Fibroblast of lung (primary cell): ENCODE measurements at places on chromosomes 6 and 20. TPM values are rescaled to one million over a fixed set of nuclear protein-coding genes. Genes with fewer than 3 reads are reported as not detected.

The CLVS2 gene
- polyA plus RNA-seq, result not detected in 2 replicates

The VNN1 gene
- polyA plus RNA-seq, result not detected in 2 replicates

The DUSP15 gene
- 0.14 TPM in 1 of 2 replicates, not detected in the other for polyA plus RNA-seq

The HUS1B gene
- 0.08 and 0.11 TPM in 2 replicates for polyA plus RNA-seq

The SFT2D1 gene
- 66.9 and 86.0 TPM in 2 replicates for polyA plus RNA-seq

The LPA gene
- polyA plus RNA-seq, result not detected in 2 replicates

The MOG gene
- not detected in 2 replicates for polyA plus RNA-seq

The BPIFA1 gene
- polyA plus RNA-seq, result not detected in 2 replicates

The HSPA12B gene
- 0.02 and 0.08 TPM in 2 replicates for polyA plus RNA-seq

The ERVFRD-1 gene
- polyA plus RNA-seq, result not detected in 2 replicates

The IPCEF1 gene
- polyA plus RNA-seq, result 0.03 and 0.46 TPM in 2 replicates

The ENPP3 gene
- 0.02 and 0.06 TPM in 2 replicates for polyA plus RNA-seq

The C20orf144 gene
- polyA plus RNA-seq, result 0.10 and 0.20 TPM in 2 replicates

The SLC2A10 gene
- 20.4 and 35.3 TPM in 2 replicates for polyA plus RNA-seq

The KCNK16 gene
- not detected in 2 replicates for polyA plus RNA-seq

The SMPDL3A gene
- polyA plus RNA-seq, result 29.7 and 30.5 TPM in 2 replicates

The CRISP3 gene
- not detected in 2 replicates for polyA plus RNA-seq

The CRISP2 gene
- not detected in 2 replicates for polyA plus RNA-seq

The PRDM13 gene
- polyA plus RNA-seq, result not detected in 2 replicates

The RBM24 gene
- 1.8 and 2.5 TPM in 2 replicates for polyA plus RNA-seq

The BNIP5 gene
- not detected in 2 replicates for polyA plus RNA-seq

The CGAS gene
- 1.6 and 2.7 TPM in 2 replicates for polyA plus RNA-seq

The CALHM4 gene
- not detected in 2 replicates for polyA plus RNA-seq

The C20orf141 gene
- polyA plus RNA-seq, result 0.36 and 0.57 TPM in 2 replicates

The CST4 gene
- polyA plus RNA-seq, result 0.16 TPM in 1 of 2 replicates, not detected in the other

The RPP40 gene
- 8.3 and 11.6 TPM in 2 replicates for polyA plus RNA-seq

The PTPRK gene
- polyA plus RNA-seq, result 19.4 and 20.6 TPM in 2 replicates

The BPI gene
- 0.10 TPM in 1 of 2 replicates, not detected in the other for polyA plus RNA-seq

The CDH4 gene
- 6.8 and 8.7 TPM in 2 replicates for polyA plus RNA-seq

The PRICKLE4 gene
- polyA plus RNA-seq, result 0.08 and 0.19 TPM in 2 replicates

The FAM120B gene
- polyA plus RNA-seq, result 14.4 and 14.8 TPM in 2 replicates

The SAMD3 gene
- 1.5 and 3.9 TPM in 2 replicates for polyA plus RNA-seq

The COL11A2 gene
- polyA plus RNA-seq, result 0.06 and 0.17 TPM in 2 replicates

The SMIM8 gene
- 3.5 and 5.4 TPM in 2 replicates for polyA plus RNA-seq

The MYCT1 gene
- 0.08 TPM in 1 of 2 replicates, not detected in the other for polyA plus RNA-seq

The C20orf96 gene
- 8.5 and 8.9 TPM in 2 replicates for polyA plus RNA-seq

The EPHA7 gene
- polyA plus RNA-seq, result 0.03 TPM in 1 of 2 replicates, not detected in the other

The NECAB3 gene
- polyA plus RNA-seq, result 5.1 and 7.1 TPM in 2 replicates

The ADAM33 gene
- polyA plus RNA-seq, result 27.9 and 29.4 TPM in 2 replicates

The MYL9 gene
- polyA plus RNA-seq, result 178 and 457 TPM in 2 replicates

The CBLN4 gene
- polyA plus RNA-seq, result not detected in 2 replicates
